ENCODE measurements at places on chromosomes 6 and 20.

- no peak for DNase-seq
Observed at GRCh38 chr6:30793521-30794194, 49.3 kb upstream of the IER3 start.

DNA sequence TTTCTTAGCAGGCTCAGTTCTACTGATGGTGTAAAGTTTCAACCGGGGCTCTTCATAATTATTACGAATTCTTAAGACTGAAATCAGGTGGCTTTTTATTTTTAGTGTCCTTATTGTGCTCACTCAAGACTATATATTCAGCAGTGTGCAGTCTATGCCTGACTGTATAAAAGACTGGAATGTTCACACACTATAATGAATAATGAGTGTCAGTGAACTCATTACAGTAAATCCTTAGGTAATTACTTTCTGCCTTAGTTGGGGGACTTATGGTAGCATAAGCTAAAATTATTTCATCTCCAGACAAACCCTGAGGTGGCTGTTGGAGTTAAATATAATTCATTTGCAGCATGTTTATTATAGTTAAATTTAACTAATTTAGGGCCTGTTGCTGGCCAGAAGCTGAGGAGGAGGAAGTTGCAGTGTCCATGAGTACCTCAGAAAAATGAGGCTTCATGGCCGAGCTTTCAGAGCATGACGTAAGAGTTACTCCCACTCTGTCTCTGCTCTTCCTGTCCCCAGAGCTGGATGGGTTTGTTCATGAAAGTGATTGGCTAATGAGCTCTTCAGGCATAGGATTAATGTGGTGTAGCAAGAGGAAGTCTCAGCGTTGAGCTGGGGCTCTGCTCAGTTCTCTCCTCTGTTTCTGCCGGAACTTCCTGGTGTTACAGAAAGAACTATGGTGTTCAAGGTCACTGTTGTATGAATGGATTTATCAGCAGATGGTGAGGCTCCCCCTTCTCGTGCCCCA is 335.7 kb downstream of the NRN1 start:
- no peak for DNase-seq

GRCh38 chr6:32983964-32984621 is 15.7 kb downstream of the BRD2 start:
- no peak for DNase-seq

GRCh38 chr6:17874753-17875152 is 112.7 kb downstream of the KIF13A start:
- DNase-seq, result no peak

- DNase-seq, result no peak
Observed at GRCh38 chr6:158457616-158458278, 102.1 kb upstream of the TMEM181 start.

DNA sequence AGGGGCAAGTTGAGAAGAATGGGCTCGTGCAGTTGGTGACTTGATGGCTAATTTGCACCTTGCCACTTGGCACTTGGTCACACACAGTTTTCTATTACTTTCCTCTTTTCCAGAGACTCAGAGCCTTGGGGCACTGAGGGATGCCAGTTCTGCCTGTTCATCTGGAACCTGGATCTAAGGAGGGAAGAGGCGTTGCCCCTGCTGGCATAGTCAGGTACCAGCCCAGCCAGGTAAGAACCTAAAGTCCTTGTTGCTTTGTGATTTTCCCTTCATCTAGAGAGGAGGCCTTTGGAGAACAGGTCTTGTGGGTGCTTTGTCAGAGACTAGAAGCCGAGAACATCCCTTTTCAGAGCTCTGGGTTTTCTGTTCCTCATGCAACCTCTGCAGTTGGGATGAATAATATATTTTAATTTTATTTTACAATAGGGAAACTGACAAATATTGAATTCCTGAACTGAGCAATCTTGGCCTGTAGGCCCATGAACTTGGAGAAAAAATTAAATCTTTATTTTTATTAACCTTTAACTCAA is 11.4 kb downstream of the SYTL3 start:
- no peak for DNase-seq

DNA sequence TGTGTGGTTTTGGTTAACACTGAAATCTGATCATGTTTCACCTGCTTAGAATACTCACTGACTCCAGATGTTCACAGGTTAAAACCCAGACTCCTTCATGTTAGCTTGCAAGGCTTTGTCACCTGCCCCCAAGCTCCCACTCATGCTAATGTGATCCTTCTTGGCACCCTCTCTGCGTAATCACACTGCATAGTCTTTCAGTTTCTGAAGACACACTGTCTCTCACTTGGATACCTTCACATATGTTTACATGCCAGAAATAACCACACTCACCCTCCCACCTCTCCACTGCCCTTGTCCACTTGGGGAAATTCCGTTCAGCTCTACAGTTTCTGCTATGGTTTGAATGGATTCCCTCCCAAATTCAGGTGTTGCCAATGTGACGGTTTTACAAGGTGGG is 234.7 kb upstream of the SASH1 start:
- DNase-seq, result no peak

DNA sequence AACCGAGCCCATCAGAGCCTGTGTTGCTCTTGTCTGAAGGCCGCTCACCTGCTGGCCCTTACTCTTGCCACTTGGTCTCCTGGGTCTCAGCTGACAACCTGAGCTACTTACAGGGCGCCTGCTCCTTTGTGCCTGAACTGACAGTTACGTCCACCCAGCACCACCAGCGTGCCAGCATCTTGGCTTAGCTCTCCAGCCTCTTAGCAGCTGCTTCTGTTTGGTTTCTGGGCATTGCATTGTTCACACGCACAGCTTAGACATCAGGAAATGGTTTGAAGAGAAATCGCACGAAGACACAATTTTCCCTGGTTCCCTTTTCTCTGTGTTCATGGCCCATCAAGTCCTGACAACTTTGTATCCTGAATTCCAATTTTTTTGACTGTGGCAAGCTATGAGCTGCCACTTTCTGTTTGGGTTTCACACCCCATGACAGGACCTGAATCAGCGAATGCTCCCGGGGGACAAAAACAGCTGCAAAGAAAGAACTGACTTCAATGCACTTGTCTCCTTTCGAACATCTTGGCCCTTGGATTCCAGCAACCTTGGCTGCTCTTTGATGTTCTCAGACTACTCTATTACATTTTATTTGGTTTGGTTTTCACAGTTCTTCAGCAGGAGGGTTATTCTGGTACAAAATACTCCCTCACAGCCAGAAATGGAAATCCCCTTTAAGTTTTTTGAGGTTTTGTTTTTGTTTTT is 45.2 kb upstream of the LY86 start:
- DNase-seq, result no peak

- DNase-seq, result no peak
Observed at GRCh38 chr20:19864130-19864529, 106.1 kb downstream of the RIN2 start.

GRCh38 chr6:159892053-159892452 is 1.3 kb downstream of the MAS1 start:
- DNase-seq, result no peak

GRCh38 chr20:31816221-31816620 is 2.9 kb upstream of the MYLK2 start:
- no peak for DNase-seq

- no peak for DNase-seq
Observed at GRCh38 chr6:105641504-105641903, 238.6 kb upstream of the PREP start.

DNA sequence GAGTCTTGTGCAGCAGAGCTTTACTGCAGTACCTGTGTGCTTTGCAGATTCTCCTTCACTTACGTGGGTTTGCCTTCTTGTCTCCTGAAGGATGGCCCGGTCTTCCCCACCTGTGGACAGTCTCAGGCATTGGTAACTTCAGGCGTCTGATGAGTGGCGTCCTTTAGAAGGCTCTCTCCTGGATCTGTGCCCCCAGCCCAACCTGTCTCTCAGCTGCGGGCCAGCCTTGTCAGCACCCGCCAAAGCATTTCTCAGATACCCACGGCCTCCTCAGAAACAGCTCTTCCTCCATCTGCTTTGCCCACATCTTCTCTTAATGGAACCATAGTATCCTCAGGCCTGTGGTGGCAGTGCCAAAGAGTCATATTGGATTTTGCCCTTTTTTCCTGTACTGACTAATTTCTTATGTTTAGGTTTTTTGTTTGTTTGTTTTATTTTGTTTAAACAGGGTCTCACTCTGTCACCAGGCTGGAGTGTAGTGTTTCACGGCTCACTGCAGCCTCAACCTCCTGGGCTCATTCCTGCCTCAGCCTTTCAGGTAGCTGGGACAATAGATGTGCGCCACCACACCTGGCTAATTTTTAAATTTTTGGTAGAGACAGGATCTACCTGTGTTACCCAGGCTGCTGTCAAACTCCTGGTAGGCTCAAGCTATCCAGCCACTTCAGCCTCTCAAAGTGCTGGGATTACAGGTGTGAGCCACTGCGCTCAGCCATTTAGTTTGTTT is 96.6 kb downstream of the ARID1B start:
- no peak for DNase-seq

DNA sequence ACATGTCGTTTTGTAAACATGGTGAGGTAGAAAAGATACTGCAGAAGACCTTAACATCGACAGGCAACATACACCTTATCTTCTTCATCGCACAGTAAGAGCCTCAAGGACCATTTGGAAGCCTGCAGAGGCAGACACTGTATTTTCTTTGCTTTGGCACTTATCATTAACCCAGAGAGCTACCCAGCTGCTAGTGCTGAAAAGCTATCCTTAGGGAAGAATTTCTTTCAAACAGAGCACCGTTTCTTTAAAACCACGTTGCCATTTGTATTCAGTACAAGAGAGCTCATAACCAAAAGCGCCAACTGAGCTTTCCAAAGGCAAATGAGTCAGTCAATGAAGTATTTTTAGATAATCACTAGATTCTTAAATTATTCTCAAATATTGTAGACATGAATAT is 306.6 kb downstream of the EPM2A start:
- DNase-seq, result no peak

GRCh38 chr6:68575765-68576439 is 59.2 kb upstream of the ADGRB3 start:
- DNase-seq, result peak; percentile 25

DNA sequence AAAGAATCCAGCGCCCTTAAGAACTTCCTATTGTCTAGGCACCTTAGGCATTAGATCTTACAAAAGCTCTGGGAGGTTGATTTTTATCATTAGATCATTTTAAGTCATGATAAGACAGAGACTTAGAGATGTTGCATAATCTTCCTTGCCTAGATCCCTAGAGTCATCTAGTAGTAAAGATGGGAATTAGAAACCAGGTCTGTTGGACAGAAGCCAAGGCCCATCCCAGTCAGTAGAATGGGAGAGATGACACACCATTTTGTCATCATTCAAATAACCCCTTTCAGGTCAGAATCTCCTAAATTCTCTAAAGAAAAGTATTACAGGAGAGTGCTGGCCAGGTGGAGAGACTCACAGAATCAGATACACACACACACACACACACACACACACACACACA is 579.1 kb downstream of the BMP2 start:
- DNase-seq, result no peak

DNA sequence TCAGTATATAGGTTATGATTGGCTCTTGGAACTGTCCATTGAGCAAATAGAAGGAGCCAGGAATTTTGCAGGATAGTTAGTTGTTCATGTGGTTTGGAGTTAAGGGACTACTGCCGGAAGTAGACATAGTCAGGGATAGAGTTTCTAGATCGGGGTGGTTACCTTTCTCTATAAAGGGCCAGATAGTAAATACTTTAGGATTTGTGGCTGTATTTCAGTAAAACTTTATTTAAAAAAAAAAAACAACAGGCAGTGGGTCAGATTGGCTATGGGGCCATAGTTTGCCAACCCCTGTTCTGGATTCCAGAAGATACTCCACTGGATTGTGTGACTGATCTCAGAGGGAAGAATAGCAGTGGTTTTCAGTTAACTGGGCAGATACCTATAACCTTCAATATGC is 489.3 kb upstream of the SOX4 start:
- DNase-seq, result no peak

GRCh38 chr6:75693534-75693933 is 55.5 kb upstream of the MYO6 start:
- DNase-seq, result no peak

GRCh38 chr6:28953039-28953584 is 29.3 kb upstream of the TRIM27 start:
- DNase-seq, result no peak

- no peak for DNase-seq
Observed at GRCh38 chr6:31723245-31723979, at the start of gene MPIG6B. TSS of gene MPIG6B (plus strand) at chr6:31723373. CDS start at chr6:31723384, 11 bp downstream.

- no peak for DNase-seq
Observed at GRCh38 chr6:144131248-144131709, 19.0 kb upstream of the STX11 start.

GRCh38 chr20:64196847-64197306 is 32.6 kb downstream of the MYT1 start:
- DNase-seq, result no peak

GRCh38 chr6:70369332-70369950 is 43.9 kb upstream of the FAM135A start:
- DNase-seq, result peak; percentile 60

- no peak for DNase-seq
Observed at GRCh38 chr6:14046476-14047068, 71.0 kb upstream of the CD83 start.

DNA sequence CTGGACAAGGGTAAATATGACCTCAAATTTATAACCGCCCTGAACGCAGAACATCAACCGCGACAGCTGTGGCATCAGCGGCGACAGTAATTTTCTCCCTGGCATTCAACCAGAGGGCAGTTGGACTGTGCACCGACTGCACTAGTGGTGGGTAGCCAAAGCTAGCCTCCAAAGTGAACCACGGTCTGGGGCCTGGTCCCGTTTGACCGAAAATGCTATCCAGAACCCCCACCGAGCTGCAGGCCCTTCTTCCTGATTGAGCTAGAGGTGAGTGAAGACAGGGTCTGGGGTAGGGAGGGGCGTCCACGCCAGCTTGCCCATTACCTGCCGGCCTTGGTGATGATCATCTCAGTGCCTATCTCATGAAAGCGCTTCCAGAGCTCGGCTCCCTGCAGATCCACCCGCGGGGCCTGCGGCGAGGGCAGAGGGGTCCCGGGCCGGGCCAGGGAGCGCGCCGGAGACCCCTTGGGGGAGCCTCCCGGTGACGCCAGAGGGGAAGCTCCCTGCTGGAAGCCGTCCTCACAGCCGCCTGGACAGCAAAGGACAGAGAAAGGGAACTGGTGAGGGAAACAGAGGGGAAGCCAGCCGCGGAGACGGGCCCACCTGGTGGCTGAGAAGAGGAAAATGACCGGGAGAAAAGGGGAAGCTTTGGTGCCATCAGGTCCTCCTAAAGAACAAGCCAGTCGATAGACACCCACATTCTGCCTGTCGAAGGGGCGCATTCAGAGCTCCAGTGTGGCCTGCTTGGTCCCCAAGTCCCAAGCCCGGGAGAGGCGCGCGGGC is 2.0 kb downstream of the TBX18 start:
- DNase-seq, result peak; percentile 52

GRCh38 chr20:17875981-17876385 is 92.6 kb downstream of the SNX5 start:
- no peak for DNase-seq

GRCh38 chr20:48722737-48723191 is 105.0 kb downstream of the PREX1 start:
- DNase-seq, result no peak

GRCh38 chr20:35750611-35751010 is 8.6 kb upstream of the RBM39 start:
- no peak for DNase-seq

DNA sequence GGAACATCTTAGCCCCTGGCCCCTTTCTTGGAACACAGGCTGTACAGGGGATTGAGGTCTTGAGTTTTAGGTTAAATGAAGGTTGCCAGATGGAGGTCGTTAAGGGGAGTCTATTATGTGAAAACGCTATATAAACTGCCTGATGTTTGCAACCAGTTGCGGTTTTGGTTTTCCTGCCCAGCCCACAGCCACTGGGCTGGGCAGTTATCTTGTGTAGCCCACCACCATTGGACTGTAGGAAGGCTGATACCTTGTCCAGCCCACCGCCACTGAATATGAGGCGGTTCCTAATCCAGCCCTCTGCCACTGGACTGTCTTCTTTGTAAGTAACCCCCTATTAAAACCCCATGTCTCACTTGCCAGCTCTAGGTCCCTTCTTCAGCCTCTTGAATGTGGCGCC is 42.3 kb upstream of the COL21A1 start:
- no peak for DNase-seq
